GM19239 (cell line): ENCODE measurements at places on chromosomes 11 and 22.

- peak; percentile 95 for DNase-seq
Measured at GRCh38 chr22:37498289-37498909, 12.2 kb upstream of the MFNG start.

GRCh38 chr11:36155770-36156160 lies 133.5 kb downstream of the COMMD9 start:
- no peak for DNase-seq

GRCh38 chr11:2898366-2899079 lies 12.9 kb upstream of the CDKN1C start:
- DNase-seq = no peak

- DNase-seq = no peak
Measured at GRCh38 chr11:73590991-73591390, 6.9 kb downstream of the FAM168A start.

- no peak for DNase-seq
Measured at GRCh38 chr11:97622795-97623194, 1233.0 kb downstream of the JRKL start.

DNA sequence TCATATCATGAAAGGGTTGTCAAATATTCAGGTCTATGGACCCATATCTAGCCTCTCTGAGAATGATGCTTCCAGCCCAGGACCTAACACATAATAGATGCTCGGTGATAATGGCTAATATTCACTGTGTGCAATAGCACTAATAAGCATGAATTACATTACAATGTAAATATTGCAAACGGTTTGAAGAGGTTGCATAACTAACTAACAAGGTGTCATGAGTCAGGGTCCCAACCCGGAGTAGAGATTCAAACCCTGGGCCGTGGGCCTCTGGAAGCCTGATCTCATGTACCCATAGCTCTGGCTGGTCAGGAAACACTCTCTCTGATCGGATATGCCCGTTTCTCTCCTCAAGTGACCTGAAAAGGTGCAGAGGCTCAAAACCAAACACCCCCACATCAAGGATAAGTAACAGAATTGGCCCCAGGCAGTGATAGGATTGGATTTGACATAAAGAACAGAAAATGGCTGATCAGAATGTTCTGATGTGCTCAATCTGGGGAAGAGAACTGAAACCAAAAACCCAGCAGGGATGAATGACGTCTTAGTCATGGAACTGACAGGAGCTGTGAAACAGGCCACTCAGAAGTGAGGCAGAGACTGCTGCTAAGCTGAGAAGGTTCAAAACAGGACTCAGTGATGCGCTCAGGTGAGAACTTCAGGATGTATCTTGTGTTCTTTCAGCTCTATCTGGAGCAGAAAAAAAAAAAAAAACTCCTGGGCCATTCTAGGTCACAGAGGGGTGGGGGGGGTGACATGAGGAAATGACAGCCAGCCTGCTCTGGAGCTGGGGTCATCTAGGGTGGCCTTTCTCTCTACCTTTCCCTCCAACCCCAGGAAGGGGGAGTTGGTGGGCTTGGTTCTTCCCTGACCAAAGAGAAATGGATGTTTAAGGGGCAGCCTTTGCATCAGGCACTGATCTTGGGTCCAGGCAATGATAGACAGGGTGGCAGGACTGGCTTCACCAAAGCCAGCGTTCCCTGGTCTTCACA lies 6.6 kb upstream of the KCTD17 start:
- no peak for DNase-seq

- DNase-seq = no peak
Measured at GRCh38 chr22:45997077-45997776, 20.3 kb upstream of the WNT7B start.

DNA sequence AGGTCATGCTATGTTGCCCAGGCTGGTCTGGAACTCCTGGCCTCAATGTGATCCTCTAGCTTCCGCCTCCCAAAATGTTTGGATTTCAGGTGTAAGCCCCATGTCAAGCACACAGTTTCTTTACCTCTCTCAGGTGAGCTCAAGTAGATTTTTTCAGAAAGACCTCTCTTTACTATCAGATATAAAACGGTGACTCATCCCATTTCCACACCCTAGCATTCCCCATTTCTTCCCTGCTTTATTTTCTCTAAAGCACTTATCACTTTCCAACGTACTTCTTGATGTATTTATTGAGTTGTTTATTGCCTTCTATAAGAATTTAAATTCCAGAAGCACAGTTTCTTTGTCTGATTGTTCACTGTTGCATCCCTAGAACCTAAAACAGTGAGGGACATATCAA lies 3.7 kb downstream of the TSG101 start:
- no peak for DNase-seq

DNA sequence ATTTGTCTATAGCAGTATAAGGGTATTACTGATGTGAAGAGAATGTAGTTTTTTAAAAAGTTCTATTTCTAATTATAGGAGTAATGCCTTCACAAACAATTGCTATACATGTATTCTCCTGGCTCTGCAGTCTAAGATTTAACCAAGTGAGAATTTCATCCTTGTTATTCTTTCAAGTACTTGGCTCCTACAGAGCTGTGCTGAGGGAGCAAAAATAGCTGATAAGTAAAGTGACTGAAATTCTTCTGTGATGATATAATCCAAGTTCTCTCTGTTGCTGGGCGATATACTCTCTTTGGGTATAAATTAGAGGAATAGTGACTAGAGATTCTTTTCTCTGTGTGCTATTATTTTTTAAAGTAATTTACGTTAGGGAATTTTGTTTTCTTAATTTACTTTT lies 68.0 kb downstream of the PGR start:
- no peak for DNase-seq

GRCh38 chr11:69903211-69903610 lies 84.0 kb upstream of the FGF3 start:
- DNase-seq = no peak

DNA sequence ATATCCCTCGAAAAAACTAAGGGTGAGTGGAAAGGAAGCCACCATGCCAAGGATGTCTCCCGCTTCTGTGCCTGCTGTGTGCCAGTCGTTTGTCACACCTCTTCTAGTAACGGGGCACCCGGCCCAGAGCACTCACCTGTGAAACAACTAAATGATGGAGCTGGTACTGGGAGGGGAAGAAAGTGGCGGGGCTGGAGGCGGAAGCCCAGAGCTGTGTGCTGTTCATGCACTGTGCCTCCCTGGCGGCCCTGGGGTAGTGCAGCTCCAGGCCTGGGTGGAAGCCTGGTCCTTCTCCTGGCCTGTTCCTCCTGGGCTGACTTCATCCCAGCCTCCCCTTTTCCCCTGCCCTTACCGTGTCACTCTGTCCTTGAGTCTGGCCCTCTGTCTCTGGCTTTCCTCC lies 130.2 kb downstream of the CEP164 start:
- no peak for DNase-seq

GRCh38 chr11:70625582-70626518 lies 227.5 kb downstream of the CTTN start:
- DNase-seq = no peak

DNA sequence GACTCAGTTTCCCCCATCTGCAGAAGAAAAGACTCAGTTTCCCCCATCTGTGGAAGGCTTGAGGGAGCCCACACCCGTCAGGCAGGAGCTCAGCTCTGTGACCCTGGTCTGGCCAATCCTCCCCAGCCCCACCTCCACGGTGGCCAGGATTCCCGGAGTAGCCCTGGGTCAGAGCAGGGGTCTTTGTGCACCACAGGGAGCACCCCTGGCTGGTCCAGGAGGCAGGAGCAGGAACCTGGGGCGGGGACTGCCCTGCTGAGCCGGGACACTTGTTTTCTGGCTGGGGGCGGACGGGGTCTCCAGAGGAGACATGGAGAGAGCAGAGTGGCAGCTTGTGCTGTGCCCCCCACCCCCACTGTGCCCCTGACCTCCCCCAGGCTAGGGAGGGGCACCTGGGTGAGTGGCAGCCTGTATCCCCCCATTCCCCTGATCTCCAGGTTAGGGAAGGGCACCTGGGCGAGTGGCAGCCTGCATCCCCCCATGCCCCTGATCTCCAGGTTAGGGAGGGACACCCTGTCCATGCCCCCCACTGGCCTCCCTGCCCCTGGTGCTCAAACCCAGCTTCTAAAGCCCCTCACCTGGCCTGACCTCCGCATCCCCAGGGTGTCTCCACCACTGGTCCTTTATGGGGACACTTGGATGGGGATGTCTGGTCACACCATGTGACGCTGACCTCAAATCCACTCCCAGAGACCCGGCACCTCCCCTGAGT lies 18.8 kb downstream of the IL17REL start:
- no peak for DNase-seq

GRCh38 chr22:29480512-29481264 lies 670 bp downstream of the NEFH start:
- DNase-seq = peak; percentile 57

DNA sequence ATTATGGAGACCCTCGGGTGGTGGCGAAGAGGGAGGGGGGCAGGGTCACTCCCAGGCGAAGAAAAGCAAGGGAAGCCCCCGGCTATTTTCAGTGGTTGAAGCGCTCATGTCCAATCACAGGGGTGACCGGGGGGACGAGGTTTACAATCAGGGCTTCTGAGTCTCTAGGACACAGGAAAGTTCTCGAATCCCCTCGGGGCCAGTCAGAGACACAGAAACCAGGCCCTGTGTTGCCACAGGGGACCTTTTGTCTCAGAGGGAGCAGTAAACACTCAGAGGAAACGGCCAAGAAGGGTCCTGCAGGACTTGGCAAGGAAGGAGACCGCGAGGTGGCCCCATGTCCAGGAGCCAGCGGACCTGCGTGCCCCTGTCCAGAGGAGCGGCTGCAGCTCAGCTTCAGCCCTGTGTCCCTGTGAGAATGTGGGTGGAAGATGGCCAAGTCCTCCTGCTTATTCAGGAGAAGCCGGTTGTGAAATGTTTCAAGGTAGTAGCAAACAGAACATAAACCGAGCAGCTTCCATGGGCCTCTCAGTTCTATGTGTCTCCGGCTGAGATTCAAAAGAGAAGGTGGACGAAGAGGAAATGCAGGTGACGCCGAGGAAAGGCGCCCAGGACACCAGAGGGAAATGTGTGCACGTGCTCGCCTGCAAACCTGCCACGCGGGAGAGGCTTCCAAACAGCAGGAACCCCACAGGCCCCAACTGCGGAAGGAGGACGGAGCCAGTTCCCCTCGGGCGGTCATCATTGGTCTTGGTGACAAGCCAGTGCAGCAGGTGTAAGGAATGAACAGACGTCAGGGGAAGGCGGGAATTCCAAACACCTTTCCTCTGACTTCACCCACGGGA lies 357.6 kb downstream of the BRD1 start:
- no peak for DNase-seq

GRCh38 chr22:39365492-39365780 lies 15.6 kb downstream of the SYNGR1 start:
- DNase-seq = no peak

DNA sequence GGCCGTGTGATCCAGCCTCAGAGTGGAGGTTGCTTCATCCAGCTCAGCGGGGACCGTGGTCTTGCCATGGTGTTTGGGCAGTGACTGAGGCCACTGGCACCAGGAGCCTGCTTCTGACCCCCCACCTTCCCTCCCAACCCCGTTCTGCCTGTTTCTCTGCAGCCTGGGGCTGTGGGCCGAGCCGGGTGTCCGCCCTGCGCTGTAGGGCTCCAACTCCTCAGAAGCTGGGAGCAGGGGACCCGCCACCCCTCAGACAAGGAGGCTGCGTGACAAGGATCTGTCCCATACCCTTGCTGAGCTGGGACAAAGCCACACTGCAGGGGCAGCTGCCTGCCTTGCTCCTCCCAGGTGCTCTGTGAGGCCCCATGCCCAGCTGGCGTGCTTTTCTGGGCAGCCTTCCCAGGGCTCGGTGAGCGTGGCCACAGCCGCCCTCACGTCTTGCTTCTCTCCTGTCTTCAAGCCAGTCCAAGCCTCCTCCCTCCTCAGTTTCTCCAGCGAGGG lies 11.7 kb upstream of the ARFGAP3 start:
- no peak for DNase-seq

GRCh38 chr11:842370-843002 lies at the start of the genes POLR2L and TSPAN4:
POLR2L (minus strand) TSS chr11:842529; CDS start chr11:842508, 21 bp downstream.
TSPAN4 (plus strand) TSS chr11:842852; CDS start chr11:850305, 7,453 bp downstream.
- peak; percentile 95 for DNase-seq

DNA sequence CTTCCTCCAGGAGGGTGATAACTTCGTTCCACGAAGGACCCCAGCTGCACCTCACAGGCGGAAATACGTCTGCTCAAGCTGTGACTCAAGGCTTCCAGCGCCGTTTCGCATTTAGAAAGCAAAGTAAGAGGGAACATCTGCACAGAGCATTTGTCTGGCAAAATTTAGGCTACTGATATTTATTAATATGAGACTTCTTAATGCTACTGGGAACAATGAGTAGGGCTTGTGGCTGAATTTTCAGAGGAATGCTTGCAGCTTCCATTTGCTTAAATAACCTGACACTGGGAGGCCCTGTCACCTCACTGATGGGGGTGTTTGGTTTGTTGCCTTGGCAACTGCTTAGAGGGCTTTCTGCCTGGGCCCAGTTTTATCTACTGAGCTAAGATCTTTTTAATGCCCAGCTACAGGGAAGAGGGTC lies 14.7 kb upstream of the ST14 start:
- DNase-seq = no peak

GRCh38 chr11:117807482-117808327 lies 10.7 kb upstream of the DSCAML1 start:
- DNase-seq = no peak

DNA sequence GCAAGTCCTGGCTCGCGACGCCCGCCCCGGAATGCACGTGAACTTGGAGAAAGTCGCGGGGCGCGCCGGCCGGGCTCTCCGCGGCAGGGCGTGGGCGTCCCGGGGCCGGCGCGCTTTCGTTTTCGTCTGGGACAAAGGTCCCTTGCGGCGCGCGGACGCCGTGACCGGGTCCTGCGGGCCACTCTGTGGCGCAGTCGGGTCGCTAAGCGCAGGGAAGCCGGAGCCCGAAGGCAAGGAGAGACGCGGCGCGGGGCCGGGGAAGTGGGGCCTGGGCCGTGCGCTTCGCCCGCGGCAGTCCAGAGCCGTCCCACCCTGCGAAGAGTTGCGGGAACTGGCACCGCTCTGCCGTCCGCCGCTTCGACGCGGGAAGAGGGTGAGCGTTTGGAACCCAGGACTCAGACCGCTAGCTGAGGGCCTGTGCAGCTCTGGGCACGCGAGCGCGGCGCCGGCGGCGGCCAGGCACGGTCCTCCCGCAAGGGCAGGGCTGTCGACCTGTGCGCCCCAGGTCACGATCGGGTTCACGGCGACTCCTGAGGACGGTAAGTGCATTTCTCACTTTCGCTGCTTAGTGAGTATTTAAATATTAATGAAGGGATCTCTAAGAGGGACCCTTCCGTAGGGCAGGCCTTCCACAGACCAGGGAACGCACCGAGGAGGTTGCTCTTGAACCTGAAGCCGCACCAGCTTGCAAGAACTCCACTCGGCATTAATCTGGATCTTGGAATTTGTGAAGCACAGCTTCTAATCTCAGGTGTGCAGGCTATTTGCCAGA lies 78.0 kb upstream of the PPARA start:
- peak; percentile 71 for DNase-seq

- DNase-seq = no peak
Measured at GRCh38 chr11:20249796-20250195, 89.5 kb upstream of the DBX1 start.

DNA sequence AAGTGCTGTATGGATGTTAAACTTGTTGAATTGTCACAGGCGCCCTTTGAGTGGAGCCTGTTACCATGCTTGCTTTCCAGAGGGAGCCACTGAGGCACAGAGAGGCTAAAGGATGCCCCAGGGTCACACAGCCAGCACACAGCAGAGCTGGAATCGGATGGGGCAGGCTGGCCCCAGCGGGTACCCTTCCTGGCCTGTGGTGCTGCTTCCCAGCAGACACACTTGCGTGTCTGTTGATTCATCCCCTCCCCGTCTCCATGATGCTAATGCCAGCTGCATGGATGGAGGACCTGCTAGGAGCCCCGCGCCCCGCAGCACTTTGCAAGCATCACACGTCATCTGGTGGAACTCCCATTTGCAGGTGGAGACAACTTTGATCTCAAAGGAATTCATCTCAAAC lies 52.4 kb upstream of the SHISAL1 start:
- DNase-seq = no peak
